A375 (cell line): ENCODE measurements at places on chromosomes 7 and 10. TPM values are rescaled to one million over a fixed set of nuclear protein-coding genes. Genes with fewer than 3 reads are reported as not detected.

Gene PAX4
- not detected in 2 replicates for total RNA-seq

Gene UPK3B
- total RNA-seq = 2.1 and 3.9 TPM in 2 replicates

Gene AGBL3
- 0.21 and 0.41 TPM in 2 replicates for total RNA-seq

Gene SMKR1
- total RNA-seq = 3.6 and 5.9 TPM in 2 replicates

Gene DKK1
- total RNA-seq = 32.0 and 35.2 TPM in 2 replicates
